ENCODE measurements at places on chromosomes 2 and 18.

- no peak overlapping the region for H3K4me3 ChIP-seq
- H3K27me3 ChIP-seq, result no peaks in the 10 kb centered on the region
- DNase-seq, result no peak
- no peak overlapping the region for H3K27ac ChIP-seq
- peaks cover 22% of the 10 kb centered on the region for H3K4me1 ChIP-seq
Observed at GRCh38 chr2:127704641-127705390, 3.5 kb downstream of the SFT2D3 start.

DNA sequence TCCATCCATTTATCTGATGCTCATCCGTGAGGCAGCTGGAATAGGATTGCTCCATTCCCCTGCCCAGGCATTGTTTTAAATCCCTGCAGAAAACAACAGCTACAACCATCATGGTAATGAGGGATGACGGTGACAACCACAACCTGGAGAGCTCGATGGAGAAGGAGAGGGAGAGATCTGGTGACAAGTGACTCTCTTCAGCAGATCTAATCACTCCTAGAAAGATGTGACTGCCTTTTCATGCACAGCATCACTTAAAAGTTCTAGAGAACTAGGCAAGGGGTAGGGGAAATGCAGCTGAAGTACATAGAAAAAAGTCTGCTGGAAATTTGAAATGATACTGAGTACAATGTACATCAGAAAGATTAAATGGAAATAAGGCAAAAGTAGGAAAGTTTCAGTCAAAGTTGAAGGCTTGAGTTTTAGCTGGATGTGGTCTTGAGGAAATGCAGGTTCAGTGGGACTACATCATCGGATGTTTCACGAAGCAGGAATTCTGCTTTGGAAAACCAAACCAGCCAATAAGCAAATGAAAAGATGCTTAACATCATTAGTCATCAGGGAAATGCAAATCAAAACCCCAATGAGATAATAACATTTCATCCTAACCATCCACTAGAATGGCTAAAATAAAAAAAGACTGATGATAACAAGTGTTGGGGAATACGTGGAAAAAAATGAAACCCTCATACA lies 6.8 kb upstream of the ARHGAP25 start:
- H3K27ac ChIP-seq, result no peak overlapping the region
- H3K4me1 ChIP-seq, result no peaks in the 10 kb centered on the region
- H3K4me3 ChIP-seq, result no peak overlapping the region
- H3K27me3 ChIP-seq, result no peaks in the 10 kb centered on the region
- DNase-seq, result no peak

GRCh38 chr2:60505880-60506260 lies 47.6 kb downstream of the BCL11A start:
- no peak overlapping the region for H3K27ac ChIP-seq
- no peak for DNase-seq
- H3K36me3 ChIP-seq, result no peaks in the 10 kb centered on the region

GRCh38 chr2:143261986-143262385 lies 132.8 kb downstream of the ARHGAP15 start:
- H3K4me3 ChIP-seq, result no peak overlapping the region
- no peak for DNase-seq
- no peaks in the 10 kb centered on the region for H3K36me3 ChIP-seq
- no peak overlapping the region for H3K27ac ChIP-seq
- no peaks in the 10 kb centered on the region for H3K27me3 ChIP-seq

GRCh38 chr2:58616961-58617360 lies 375.8 kb upstream of the FANCL start:
- no peak overlapping the region for H3K4me3 ChIP-seq
- no peaks in the 10 kb centered on the region for H3K36me3 ChIP-seq
- H3K27ac ChIP-seq, result no peak overlapping the region
- H3K4me1 ChIP-seq, result no peaks in the 10 kb centered on the region

GRCh38 chr2:227703961-227704360 lies 13.9 kb downstream of the SLC19A3 start:
- H3K27ac ChIP-seq, result no peak overlapping the region
- no peaks in the 10 kb centered on the region for H3K36me3 ChIP-seq
- no peaks in the 10 kb centered on the region for H3K27me3 ChIP-seq
- no peaks in the 10 kb centered on the region for H3K4me1 ChIP-seq

GRCh38 chr2:200788121-200788718 lies 23.5 kb upstream of the BZW1 start:
- no peak overlapping the region for H3K27ac ChIP-seq
- H3K4me3 ChIP-seq, result peak overlapping the region; percentile 29
- peaks cover 10% of the 10 kb centered on the region for H3K4me1 ChIP-seq
- DNase-seq, result no peak
- no peaks in the 10 kb centered on the region for H3K27me3 ChIP-seq
- no peaks in the 10 kb centered on the region for H3K36me3 ChIP-seq

DNA sequence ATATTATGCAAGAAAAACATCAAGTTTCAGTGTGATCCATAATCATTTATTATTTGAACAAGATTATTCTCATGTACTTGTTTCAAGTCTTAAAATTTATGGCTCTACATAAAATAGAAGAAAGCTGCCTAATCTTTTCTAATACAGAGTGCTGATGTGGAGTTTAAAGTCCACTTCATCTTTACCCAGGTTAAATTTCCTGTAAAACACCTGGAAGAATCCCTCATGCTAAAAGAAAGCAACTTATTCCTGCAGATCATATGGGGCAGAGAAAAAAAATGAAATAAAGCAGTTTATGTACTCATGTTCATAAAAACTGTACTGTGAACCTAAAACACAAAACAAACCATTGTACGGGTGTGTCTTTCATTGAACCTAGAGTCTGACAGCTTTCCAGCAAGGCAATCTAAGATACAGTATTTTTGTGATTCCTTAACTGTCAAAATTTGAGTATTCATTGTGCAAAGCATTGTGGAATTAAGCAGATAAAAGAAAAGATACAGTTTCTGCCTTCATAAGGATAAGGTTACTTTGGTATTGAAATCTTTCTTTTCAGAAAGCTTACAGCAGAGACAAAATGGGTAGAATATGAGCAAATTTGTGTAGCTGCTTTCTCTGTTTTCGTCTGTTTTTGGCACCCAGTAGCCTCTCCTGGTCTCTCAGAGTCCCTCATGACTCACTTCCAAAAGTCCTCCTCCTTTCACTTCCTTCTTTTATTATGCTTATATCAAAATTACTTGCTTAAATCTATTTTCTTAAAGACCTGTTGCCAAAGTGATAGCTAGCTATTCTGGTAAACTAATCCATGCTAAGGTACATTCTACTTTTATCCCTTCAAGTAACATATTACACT lies 26.9 kb upstream of the GLS start:
- H3K4me1 ChIP-seq, result no peaks in the 10 kb centered on the region
- DNase-seq, result no peak
- no peaks in the 10 kb centered on the region for H3K36me3 ChIP-seq
- no peak overlapping the region for H3K27ac ChIP-seq
- peaks cover 2% of the 10 kb centered on the region for H3K27me3 ChIP-seq

- no peaks in the 10 kb centered on the region for H3K4me1 ChIP-seq
- H3K27me3 ChIP-seq, result no peaks in the 10 kb centered on the region
- no peak for DNase-seq
- H3K4me3 ChIP-seq, result no peak overlapping the region
- H3K36me3 ChIP-seq, result no peaks in the 10 kb centered on the region
- H3K27ac ChIP-seq, result no peak overlapping the region
Observed at GRCh38 chr2:84931384-84931821, 25.9 kb downstream of the TMSB10 start.

DNA sequence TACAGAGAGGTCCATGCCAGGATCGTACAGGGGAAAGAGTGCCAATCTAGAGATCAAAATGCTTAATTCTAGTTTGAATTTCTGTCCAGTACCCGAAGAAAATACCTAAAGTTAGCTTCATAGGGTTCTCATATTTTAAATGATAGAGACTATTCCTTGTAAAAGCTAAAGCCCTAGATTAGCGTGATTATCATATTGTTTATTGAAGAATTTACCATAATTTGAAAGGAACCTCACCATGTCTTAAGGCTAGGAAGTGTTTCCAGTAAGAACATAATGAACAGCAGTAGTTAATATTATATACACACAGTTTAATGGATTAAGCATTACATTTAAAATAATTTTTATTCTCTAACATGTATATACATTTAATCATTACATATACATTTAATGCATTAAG lies 68.5 kb downstream of the COBLL1 start:
- no peaks in the 10 kb centered on the region for H3K27me3 ChIP-seq
- H3K4me3 ChIP-seq, result no peak overlapping the region
- H3K36me3 ChIP-seq, result no peaks in the 10 kb centered on the region
- no peak overlapping the region for H3K27ac ChIP-seq
- DNase-seq, result no peak

DNA sequence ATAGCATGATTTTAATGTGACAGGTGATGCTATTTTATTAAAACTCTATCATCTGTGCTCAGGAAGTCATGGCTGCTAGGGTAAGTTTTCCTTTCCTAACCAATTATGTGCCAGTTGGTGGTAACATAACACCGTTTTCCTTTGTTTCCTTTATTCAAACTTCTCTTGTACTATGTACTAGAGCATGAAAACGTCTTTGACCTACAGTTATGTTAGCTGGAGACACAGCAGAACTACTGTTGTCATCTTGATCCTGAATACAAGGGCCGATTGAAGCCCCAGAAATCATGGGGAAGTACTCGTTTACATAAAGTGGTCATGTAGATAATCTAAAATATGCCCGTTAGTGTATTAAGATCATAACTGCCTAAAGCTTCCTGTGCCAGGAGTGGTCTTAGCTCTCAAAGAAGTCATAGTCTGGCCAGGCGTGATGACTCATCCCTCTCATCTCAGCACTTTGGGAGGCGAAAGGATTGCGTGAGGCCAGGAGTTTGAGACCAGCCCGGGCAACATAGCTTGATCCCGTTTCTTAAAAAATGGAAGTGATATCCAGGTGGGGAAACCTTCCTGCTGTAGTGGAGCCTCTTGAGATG lies 20.5 kb downstream of the NEDD4L start:
- DNase-seq, result no peak
- H3K4me1 ChIP-seq, result 0 out of 2 replicates have a peak, but pooled peaks cover 4% of the 10 kb centered on the region
- no peak overlapping the region for H3K4me3 ChIP-seq
- no peak overlapping the region for H3K27ac ChIP-seq
- H3K27me3 ChIP-seq, result no peaks in the 10 kb centered on the region

DNA sequence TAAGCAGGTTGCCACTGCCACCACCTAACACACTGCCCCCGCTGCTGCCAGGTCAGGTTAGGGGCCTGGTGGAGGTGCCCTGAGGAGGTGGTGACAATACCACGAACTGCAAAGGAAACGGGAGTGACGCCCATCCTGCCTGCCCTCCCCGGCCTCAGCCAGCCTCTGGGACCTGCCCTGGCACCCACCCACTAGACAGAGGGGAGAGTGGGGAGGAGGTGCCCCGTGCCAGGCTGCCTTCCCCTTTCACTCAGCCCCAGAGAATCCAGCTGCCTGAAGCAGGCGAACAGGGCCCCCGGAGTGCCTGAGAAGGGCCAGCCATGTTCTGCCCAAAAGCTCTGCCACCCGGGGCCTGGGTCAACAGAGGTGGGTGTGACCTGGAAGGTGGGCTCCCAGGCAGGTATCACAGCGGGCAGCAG lies 44.5 kb upstream of the FOSL2 start:
- H3K4me1 ChIP-seq, result no peaks in the 10 kb centered on the region
- no peaks in the 10 kb centered on the region for H3K27me3 ChIP-seq
- H3K36me3 ChIP-seq, result no peaks in the 10 kb centered on the region

- no peaks in the 10 kb centered on the region for H3K36me3 ChIP-seq
- H3K27ac ChIP-seq, result no peak overlapping the region
- H3K4me1 ChIP-seq, result no peaks in the 10 kb centered on the region
- DNase-seq, result no peak
- H3K4me3 ChIP-seq, result no peak overlapping the region
- H3K27me3 ChIP-seq, result no peaks in the 10 kb centered on the region
Observed at GRCh38 chr18:66473882-66474281, 130.0 kb downstream of the CDH19 start.

DNA sequence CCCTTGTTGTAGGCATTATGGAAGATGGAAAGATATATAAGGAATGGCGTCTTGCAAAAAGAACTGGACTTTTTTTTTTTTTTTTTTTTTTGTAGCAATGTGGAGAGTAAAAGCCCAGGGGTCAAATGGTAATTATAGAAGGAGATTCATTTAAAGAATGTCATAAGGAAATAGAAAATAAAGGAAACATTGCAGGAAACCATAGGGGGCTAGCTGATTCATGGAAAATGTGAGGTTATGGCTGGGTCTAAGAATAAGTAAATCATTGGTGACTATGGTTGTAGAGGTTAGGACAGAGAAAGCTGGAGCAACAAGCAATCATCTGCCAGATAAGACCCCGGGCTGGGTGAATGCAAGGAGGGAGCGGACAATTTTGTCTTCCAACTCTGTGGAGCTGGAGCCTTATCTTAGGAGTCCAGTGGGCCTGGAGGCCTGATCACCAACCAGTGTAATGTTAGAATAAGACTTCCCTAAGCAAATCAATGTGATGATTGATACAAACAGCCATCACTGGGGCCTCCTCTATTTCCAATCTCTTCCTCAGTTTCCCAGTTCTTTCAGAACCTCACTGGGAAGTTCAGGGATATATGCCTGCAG lies 201.2 kb upstream of the TNP1 start:
- no peak overlapping the region for H3K4me3 ChIP-seq
- H3K36me3 ChIP-seq, result no peaks in the 10 kb centered on the region
- no peak overlapping the region for H3K27ac ChIP-seq
- no peak for DNase-seq
- H3K27me3 ChIP-seq, result no peaks in the 10 kb centered on the region
- H3K4me1 ChIP-seq, result no peaks in the 10 kb centered on the region

- H3K4me3 ChIP-seq, result no peak overlapping the region
- H3K27me3 ChIP-seq, result peaks cover 12% of the 10 kb centered on the region
- H3K27ac ChIP-seq, result no peak overlapping the region
- H3K36me3 ChIP-seq, result no peaks in the 10 kb centered on the region
Observed at GRCh38 chr2:10863837-10864236, 47.9 kb upstream of the KCNF1 start.

- H3K4me3 ChIP-seq, result no peak overlapping the region
- H3K27me3 ChIP-seq, result no peaks in the 10 kb centered on the region
- H3K36me3 ChIP-seq, result no peaks in the 10 kb centered on the region
- H3K27ac ChIP-seq, result no peak overlapping the region
Observed at GRCh38 chr18:21486905-21487437, 113.5 kb downstream of the ESCO1 start.

- DNase-seq, result no peak
- no peaks in the 10 kb centered on the region for H3K4me1 ChIP-seq
- H3K27me3 ChIP-seq, result no peaks in the 10 kb centered on the region
- H3K4me3 ChIP-seq, result no peak overlapping the region
- H3K27ac ChIP-seq, result no peak overlapping the region
- H3K36me3 ChIP-seq, result no peaks in the 10 kb centered on the region
Observed at GRCh38 chr18:61732854-61733253, 160.0 kb downstream of the RNF152 start.

DNA sequence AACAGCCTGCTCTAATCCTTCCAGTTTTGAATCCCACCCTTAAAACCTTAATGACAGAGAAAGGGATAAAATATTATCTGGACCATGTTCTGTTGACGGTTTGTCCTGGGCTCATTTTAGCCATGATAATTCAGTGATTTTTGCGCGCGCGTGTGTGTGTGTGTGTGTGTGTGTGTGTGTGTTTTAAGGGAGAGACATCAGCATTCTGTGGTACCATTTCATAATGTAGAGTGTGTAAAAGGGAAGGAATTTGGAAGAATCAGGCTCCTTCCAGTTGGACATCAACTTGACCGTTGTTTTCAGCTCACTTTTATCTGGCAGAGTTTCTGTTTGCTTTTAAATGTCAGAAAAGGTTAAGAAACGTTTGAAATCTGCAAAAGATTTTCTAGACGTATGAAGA lies 535.5 kb downstream of the TNS1 start:
- no peak for DNase-seq
- H3K4me1 ChIP-seq, result no peaks in the 10 kb centered on the region
- H3K36me3 ChIP-seq, result no peaks in the 10 kb centered on the region
- no peak overlapping the region for H3K4me3 ChIP-seq
- no peak overlapping the region for H3K27ac ChIP-seq

GRCh38 chr2:54579682-54580620 lies 123.8 kb downstream of the SPTBN1 start:
- DNase-seq, result no peak
- no peak overlapping the region for H3K4me3 ChIP-seq
- peak overlapping the region; percentile 68 for H3K27ac ChIP-seq
- no peaks in the 10 kb centered on the region for H3K36me3 ChIP-seq

Data from Panc1 (cell line).